EH (cell line): ENCODE measurements at places on chromosomes 11 and 22.

GRCh38 chr11:125304136-125304535 lies 139.6 kb downstream of the PKNOX2 start:
- DNase-seq: no peak

DNA sequence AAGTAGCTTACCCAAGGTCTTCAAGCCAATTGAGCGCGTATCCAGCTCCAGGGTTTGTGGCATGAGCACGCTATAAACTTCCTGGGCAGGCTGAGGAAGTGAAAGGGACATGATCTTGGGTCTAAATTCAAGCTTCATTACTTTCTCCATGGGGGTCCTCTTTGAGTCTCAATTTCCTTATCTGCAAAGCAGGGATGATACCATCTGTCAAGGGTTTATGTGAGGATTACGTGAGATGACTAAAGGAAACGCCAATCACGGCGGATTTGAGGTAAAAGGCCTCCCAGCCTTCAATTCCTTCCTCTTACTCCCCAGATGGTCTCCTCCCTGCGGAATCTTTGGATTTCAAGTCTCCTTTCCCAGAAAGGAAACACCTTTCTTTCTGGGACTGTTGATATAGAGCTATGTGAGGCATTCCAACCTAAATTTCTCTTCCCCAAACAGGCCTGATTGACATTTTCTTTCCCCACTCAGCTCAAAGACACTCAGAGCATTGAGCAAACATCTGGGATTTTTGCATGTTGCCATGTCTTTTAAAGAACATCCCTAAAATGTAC lies 474.4 kb downstream of the INSC start:
- no peak for DNase-seq

DNA sequence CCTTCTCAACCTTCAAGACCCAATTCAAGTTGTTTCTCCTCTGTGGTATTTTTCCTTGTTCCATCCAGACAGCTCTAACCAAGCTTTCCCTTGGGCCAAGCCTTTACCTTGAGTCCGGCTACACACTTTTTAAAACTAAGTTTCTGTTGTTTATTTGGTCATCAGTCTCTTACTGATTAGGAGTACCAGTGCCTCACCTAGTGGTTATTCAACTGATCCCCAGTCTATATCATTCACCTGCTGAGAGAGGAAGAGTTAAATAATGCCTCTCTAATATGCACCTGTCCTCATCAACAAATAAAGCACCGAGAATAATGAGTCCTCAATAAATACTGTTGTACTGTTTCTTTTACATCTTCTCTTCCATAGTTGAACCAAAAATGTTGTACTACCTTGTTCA lies 160.8 kb downstream of the MSANTD4 start:
- no peak for DNase-seq

GRCh38 chr11:65308281-65308891 lies 6.3 kb upstream of the CDC42EP2 start:
- no peak for DNase-seq

- peak; percentile 80 for DNase-seq
Measured at GRCh38 chr11:9834291-9834690, 170.4 kb downstream of the SWAP70 start.

- DNase-seq: no peak
Measured at GRCh38 chr11:66688561-66689534, 11.2 kb upstream of the RBM4B start.

DNA sequence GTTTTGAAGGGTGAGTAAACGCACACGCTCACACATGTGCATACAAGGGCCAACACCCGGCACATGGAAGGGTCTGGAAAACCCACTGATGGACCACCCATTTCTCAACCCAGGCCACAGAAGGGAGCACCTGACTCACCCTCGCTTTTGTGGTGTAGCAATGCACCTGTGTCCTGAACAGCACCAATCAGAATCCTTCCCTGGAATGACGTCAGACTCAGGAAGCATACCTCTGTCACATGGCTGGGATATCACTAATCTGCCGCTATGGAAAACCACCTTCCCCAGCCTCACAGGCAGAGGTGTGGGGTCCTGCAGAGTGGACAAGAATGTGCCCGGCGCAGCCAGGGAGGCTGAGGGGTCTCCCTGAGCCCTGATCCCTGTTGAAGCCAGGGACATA lies 9.0 kb upstream of the OSM start:
- DNase-seq: no peak

GRCh38 chr11:77372726-77373125 lies 71.2 kb upstream of the GDPD4 start:
- no peak for DNase-seq

DNA sequence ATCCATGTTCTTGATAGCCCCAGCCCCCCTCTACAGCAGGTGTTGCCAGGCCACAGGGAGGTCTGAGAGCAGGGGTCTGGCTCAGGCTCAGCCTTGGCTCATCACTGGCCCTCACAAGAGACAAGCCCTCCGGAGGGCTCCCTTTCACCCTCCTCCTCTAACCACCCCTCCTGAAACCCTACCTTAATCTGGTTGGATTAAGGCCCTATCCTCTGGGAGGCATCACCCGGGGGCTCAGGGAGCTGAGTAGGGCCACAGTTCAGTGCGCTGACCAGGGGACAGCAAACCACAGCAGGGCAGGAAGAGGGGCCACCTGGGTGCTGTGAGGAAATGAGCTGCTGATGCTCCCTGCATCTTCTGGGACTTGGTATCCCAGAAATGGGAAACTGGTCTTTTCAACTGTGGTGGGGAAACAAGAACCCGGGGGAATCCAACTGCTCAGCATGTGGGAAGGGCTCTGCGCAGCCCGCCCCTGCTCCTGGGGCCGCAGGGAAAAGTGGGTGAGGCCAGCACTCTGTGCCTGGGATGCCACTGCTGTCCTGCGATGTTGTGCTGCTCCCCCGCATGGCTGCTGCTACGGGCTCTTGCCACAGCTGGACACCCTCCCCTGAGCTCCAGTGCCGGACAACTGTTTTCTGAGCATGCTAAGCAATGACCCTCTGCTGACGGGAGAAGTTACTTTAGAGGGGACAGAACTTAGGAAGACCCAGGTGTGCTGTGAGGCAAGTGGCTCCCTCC lies 17.5 kb downstream of the ADORA2A start:
- DNase-seq: no peak

DNA sequence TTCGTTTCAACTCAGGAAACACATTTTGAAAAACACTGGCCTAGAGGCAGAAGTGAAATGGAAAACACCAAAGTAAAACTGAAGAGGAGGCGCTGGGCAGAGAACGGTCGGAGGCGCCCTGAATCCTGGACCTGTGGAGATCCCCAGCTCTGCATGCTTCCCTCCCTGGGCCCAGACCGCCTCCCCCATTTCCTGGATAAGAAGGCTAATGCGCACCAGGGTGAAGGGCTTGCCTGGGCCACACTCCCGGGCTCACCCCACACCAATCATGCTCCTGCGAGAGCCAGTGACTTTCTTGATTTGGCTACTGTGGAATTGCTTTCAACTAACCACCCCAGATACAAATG lies 167.1 kb downstream of the CRYBB2 start:
- no peak for DNase-seq

DNA sequence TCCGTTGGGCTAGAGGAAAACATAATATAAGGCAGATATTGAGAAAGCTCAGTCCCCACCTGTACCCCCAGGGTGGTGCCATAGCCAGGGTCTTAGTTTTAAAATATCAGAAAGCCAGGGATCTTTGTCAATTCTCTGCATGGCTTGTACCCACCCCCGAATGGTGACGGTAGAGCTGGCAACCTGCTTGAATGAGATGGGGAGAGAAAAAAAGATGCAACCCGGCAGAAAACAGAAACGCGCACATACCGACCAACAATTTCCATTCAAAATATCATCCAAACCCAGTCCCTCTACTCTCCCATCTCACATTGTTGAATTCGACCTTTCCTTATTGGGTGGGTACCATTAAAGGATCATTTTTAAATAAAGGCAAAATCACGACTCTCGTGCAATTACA lies 543.9 kb downstream of the MIAT start:
- no peak for DNase-seq

GRCh38 chr11:64583296-64584262 lies 7.4 kb upstream of the SLC22A12 start:
- peak; percentile 31 for DNase-seq

DNA sequence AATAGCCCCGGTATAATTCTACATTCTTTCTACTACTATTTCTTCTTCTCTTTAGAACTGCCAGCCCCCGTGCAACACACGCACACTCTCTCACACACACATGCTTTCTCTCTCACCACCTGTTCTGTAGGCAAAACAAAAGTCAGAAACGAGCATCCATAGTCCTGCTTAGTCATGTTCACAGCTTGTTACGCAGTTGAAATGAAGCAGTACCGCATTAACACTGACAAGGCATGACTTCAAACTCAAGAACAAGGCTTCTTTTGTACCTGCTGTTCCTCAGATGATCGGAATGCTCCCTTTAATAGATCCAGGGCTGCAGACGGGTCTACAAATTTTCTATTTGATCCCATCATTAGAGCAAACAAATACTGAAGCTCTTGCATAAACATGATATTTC lies 42.2 kb downstream of the USP28 start:
- DNase-seq: no peak

DNA sequence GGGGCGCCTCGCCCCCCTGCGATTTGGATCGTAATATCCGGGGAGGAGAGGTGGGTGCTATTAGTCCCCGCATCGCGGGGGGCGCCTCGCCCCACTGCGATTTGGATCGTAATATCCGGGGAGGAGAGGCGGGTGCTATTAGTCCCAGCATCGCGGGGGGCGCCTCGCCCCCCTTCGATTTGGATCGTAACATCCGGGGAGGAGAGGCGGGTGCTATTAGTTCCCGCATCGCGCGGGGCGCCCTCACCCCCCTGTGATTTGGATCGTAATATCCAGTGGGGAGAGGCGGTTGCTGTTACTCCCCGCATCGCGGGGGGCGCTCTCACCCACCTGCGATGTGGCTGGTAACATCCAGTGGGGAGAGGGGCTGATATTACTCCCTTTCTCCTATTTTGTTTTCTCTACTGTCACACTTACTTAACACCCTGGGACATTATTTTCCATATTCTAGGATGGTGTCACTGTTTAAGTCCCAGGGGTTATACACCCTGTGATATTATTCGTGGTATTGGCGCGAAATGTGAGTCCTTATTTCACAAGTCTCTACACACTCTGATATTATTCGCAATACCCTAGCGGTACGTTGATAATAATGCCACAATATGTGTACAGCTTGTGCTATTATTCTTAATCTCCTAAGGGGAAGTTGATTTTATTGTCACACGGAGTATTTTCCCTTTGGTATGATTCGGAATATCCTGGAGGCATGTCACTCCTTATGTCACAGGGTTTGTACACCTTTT lies 57.8 kb upstream of the ALDH3B2 start:
- no peak for DNase-seq

- DNase-seq: no peak
Measured at GRCh38 chr22:29435236-29436136, 2.9 kb upstream of the RFPL1 start.

DNA sequence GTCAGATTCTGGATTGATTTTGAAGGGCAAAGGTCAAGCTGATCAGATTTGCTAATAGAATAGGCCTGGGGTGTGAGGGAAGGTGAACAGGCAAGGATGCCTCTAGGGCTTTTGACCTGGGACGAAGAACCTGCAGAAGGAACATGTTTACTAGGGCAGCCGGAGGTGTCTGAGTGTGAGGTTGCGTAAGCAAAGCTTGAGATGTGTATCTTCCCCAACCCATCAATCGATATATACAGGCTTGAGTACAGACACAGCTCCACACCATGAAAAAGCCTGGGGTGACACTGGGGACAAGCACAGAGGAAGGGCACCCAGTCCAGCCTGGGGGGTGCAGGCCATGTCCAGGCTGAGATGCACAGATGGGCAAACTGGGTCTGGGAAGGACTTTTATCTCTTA lies 1.1 kb downstream of the LHFPL7 start:
- no peak for DNase-seq

DNA sequence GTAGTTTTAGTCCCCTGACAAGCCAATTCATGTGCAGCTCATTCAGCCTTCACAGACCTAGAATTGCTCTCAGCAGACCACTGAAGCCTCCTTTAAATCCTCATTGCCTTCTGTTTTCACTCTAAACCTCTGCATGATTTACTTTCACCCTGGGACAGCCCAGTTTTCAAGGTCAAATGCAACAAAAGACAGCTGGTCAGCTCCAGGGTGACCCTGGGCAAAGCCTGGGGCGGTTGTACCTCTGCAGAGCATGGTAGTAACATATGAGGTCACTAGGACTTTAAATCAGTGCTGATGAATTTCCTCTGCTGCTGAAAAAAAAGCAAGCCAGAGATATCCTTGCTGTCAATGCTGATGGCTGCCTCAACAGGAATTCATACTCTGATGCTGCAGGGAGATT lies 62.2 kb downstream of the SERGEF start:
- no peak for DNase-seq

DNA sequence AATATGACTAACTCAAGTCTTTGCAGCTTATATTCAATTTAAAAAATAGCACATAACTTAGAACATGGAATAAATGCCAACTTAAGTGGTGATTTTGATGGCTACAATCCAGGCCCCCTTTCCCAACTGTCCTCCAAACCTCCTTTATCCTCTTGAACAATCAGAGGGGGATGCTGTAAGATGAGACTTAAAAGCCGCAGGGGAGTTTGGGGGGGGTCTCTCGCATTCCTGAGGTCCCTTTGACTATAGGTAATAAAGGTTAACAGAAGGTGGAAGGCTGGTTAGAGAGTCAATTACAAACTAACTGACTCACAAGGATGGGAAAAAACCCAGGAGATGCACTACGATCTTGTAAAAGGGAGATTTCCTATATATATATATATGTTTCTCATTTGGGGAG lies 101.8 kb downstream of the KIRREL3 start:
- DNase-seq: no peak

GRCh38 chr11:112881461-112881860 lies 79.8 kb upstream of the NCAM1 start:
- peak; percentile 44 for DNase-seq

DNA sequence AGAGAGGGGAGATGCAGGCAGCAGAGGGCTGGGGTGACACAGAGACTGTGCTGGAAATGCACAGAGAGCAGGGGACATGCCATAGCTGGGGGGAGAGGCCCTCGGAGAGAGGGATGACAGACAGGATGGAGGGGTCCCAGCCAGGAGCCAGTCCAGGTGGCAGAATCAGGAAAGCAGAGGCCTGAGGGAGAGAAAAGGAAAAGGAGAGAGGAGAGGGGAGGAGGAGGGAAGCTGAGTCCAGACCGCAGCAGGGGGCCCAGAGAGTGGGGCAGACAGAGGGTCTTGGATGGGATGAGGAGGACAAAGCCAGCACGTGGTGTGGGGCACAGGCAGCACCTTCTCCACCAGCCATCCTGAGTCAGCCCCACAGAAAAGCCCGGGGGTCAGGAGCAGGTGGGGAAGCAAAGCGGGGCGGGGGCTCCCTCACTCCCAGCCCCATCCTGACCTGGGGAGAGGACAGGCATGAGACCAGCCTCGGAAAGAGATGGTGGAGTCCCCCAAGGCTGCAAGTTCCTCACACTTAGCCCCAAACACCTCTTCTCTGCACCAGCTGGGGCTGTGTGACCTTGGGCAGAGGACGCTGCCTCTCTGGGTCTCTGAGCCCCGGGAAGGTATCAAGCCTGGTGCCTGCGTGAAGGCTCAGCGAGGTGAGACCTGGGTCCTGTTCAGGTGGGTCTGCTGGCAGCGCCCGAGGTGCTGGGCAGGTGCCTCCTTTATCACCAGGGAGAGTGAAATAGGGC lies 48.0 kb downstream of the IGLL1 start:
- no peak for DNase-seq
